Activated naive CD4-positive, alpha-beta T cell treated with anti-CD3 and anti-CD28 coated beads, Interleukin-2, amount 50 U/mL, for 72 hours (primary cell): ENCODE measurements at places on chromosomes 3 and 15. TPM values are rescaled to one million over a fixed set of nuclear protein-coding genes. Genes with fewer than 3 reads are reported as not detected.

IVD gene
- total RNA-seq, result 45.2 TPM

- no peak for DNase-seq
These were observed 1027.3 kb downstream of the TUSC7 start for GRCh38 chr3:117736846-117737245.

DNA sequence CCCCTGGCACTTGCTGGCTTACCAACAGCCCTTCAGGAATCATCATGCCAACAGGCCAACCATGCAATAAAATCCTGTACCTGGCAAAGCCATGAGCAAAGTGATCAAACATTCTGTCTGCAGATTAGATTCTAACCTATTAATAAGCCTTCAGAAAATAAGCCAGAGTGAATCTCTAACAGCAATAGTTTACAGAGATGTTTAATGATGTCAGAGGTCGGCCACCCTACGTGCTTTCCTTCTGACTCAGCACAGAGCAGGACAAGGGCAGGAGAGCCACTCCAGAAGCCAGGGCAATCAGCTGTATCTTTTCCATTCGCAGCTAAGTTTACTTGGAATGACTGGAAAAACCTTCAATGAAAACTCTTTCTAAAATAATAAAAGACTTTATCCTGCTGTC, 13.1 kb downstream of the COL8A1 start:
- DNase-seq, result no peak

DNA sequence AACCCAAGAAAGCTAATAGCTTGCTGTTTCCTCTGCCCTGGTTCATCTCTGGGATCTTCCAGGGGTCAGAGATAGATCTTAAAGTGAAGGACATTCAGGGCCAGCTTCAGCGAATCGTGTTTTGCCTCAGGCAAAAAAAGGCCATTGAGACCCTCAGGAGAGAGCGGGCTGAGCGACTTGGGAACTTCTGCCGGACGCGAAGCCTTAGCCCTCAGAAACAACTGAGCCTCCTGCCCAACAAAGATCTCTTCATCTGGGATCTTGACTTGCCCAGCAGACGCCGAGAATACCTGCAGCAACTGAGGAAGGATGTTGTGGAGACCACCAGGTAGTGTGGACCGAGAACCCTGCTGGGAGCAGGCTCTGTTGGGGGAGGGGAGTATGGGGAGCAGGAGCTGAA, 42.5 kb downstream of the CDAN1 start:
- no peak for DNase-seq

- DNase-seq, result no peak
These were observed 590.3 kb upstream of the SGO1 start for GRCh38 chr3:20776286-20776685.

RNU5B-1 gene
- not detected for total RNA-seq

GRCh38 chr3:16122155-16122554, 52.3 kb upstream of the GALNT15 start:
- no peak for DNase-seq

DNA sequence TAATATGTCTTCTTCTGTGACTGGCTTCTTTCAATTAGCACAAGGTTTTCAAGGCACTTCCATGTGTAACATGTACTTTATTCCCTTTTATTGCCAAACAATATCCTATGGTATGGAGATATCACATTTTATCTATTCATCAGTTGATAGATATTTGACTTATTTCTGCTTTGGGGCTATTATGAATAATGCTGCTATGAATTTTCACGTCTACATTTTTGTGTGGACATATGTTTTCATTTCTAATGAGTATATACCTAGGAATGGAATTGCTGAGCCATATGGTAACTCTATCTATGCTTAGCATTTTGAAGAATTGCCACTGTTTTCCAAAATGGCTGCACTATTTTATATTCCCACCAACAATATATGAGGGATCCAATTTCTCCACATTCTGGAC, 3.6 kb upstream of the AGTR1 start:
- no peak for DNase-seq

DNA sequence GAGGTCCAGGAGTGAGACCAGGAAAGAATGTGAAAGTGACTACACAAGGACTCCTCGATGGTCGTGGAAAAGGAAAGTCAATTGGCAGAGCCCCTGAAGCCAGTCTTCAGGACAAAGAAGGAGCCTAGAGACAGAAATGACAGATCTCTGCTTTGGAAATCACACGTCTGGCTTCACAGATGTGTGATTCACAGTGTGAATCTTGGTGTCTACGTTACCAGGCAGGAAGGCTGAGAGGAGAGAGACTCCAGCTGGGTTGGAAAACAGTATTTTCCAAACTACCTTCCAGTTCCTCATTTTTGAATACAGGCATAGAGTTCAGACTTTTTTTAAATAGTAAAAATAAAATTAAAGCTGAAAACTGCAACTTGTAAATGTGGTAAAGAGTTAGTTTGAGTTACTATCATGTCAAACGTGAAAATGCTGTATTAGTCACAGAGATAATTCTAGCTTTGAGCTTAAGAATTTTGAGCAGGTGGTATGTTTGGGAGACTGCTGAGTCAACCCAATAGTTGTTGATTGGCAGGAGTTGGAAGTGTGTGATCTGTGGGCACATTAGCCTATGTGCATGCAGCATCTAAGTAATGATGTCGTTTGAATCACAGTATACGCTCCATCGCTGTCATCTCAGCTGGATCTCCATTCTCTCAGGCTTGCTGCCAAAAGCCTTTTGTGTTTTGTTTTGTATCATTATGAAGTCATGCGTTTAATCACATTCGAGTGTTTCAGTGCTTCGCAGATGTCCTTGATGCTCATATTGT, 6.0 kb downstream of the CCR2 start:
- DNase-seq, result no peak

DNA sequence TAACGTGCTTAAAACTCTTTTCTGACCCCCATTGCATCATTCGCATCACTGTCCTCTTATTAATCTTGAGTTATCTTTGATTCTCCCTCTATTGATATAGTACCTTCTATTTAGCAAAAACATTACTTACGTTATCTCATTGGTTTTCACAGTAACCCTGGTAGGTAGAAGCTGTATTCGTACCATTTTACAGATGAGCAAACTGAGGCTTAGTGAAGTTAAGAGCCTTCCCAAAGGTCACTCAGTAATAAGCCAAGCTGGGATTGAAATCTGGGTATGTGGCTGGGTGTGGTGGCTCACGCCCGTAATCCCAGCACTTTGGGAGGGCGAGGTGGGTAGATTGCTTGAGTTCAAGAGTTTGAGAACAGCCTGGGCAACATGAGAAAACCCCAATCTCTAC, 244.0 kb downstream of the THSD4 start:
- DNase-seq, result no peak

DNA sequence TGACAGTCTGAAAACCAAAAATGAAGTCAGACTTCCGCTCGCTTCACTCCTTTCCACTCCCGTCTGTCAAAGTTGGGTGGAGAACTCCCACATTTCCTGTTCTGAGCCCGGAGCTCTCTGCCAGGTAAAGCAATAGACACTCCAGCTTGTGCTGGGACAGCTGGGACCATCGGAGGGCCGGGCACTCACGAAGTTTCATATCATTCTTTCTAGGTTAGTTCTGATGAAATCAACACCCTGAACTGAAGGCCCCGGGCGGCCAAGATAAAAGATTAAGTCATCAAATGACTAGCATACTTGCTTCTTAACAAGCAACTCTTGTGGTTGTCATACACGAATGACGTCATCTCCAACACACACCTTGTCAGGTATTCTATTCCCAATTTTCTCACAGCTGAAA, 42.1 kb downstream of the MAGI1 start:
- DNase-seq, result no peak

GRCh38 chr3:191808073-191808472, 347.1 kb downstream of the PYDC2 start:
- no peak for DNase-seq

ARNT2 gene
- not detected for total RNA-seq
